ENCODE measurements at places on chromosomes 5 and 9.

- no peak for DNase-seq
These were observed 16.6 kb upstream of the MLANA start for GRCh38 chr9:5874048-5874447.

DNA sequence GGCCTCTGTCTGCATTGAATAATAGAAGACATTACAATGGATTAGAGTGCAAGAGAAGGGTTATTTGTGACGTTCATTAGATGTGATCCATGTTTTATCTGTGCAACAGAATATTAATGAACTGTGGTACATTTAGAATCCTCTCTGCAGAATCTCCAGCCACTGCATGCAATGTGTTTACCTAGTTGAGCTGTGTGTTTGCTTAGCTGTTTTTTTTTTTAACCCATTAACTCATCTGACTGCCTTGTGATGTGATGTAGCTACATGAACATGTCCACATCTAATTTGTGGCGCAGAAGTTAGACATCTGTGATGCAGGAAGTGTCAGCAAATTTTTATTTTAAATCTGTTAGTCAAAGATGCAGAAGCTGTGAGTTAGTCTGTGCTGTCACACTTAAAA lies 236.9 kb downstream of the CD180 start:
- DNase-seq: no peak

DNA sequence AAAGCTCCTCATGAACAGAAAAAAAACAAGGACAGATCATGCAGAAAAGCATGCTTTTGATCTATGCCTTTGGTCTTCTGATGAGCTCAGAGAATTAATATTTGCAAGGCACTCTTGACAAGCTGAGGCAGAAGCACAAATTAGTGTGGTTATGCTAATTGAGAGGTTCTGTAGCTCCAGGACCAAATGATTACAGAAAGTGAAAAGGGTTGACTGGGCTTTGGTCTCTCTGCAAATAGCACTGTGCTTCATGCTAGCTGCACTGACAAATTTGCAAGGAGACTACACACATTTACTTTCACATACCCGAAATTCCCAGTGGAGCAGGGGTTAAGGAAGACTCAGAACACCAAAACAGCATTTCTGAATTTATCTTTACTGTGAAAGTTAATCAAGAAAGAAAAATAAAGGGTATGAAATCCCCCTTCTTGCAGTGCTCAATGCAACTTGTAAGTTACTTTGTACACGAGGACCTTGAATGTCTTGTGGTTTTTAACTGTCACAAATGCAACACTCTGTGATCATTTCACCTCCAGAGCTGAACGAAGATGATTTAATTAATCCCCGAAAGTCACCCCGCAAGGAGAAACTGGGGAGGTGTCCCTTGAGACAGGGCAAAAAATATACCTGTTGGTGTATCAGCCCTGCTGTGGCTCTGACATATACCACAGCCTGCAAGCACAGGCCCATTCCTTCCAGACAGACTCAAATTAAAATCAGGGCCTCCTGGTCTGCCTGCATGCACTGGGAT lies 11.9 kb downstream of the RAPGEF1 start:
- no peak for DNase-seq

GRCh38 chr9:97419309-97419867 lies 7.5 kb downstream of the TDRD7 start:
- DNase-seq: no peak

DNA sequence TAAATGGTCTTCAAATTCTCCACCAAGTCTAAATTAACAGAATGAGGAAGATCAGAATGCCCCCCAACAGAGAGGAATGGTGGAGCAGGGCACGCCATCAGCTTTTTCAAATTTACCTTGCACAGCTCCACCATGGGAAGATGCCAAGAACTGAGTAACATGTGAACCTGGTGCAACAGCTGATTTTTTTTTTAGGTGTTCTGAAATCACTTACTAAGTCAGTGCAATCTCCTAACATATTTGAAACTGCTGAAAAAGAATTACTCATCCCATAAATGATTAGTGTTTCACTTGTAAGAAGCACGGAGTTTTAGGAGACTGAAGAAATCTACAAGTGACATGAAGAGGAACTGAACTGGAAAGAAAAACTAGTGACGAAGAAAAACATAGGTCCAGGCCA lies 5.1 kb downstream of the TMEM245 start:
- no peak for DNase-seq

DNA sequence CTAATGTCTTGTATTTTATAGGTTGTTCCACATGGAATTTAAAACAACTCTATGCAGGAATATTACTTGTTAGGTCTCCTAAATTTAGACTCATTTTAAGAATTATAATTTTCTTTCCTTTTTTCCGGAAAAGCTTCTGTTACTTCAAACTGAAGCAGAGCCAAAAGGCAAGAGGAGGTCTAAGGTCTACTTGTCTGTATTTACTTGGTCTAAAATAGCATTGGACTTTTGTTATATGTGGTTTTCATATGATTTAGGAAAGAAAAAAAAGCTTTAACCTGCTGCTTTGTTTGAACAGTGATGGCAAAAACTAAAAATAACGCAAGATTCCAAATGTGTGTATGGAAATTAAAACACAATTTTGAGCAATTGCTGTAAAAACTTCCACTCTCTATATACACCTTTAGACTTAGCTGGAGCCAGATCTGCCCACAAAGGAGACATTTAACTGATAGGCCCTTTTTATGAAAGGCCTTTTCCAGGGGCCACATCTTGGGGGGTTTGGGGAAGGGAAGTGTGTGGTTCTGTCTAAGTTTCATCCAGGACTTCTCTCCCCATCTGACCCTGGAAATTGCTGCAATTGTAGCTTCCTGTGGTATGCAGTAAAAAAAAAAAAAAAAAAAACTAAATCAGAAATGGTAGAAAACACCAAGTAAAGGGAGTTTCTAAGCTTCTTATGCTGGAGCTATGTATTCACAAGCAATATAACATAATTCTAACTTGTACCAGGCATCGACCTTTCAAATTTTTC lies 307.7 kb upstream of the MEF2C start:
- no peak for DNase-seq

DNA sequence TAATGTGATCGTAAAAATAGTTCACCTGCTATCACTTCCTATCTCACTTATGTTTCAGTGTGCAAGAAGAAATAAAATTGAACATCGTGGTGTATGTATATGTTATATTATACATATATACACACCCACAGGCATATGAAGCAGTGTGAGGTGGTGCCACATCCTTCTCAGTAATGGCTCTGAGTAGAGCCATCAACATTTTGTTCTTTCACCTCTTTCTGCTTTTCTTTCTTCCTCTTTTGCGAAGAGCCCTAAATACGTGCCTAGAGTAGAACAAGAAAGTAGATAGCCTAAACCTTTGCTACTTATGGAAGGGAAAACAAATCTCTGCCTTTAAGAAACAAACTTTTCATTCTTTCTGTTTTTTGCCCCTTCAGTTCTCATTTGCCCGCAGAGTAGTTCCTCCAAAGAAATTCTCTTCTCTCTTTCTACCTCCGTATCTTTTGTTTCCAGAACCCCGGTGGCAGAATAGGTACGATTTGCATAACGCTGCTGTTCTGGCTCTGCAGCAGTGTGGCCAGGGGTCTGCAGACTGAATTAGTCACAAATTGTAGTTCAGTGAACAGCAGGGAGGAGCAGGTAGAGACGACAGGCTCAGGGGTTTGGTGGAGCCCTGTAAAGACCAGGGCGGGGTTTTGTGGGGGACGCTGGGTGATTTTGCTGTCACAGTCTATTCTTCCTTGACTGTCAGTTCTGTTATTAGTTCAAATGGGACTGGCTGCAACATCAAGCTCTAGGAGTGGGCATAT lies 40.5 kb upstream of the PJA2 start:
- no peak for DNase-seq

- no peak for DNase-seq
These were observed 65.9 kb downstream of the ELL2 start for GRCh38 chr5:95895771-95896170.

DNA sequence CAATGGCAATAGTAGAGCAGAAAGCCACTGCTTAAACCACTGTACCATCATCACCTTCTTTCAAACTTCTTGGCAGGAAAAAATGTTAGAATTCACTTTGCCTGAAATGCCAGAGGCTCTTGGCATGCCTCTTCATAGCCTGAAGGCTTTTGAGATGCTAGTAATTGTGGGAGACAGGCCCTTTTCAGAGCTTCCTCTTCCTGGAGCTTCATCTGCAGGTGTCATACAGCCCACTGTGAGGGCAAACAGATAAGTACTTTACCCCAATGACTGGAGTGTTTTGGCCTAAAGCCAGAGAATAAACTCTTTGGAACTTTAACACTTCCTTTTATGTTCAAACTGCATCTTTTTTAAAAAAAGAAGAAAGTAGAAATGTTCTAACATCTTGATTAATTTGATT lies 81.3 kb upstream of the TMEM171 start:
- no peak for DNase-seq

GRCh38 chr9:86340356-86341006 lies 13.7 kb downstream of the TUT7 start:
- DNase-seq: no peak

GRCh38 chr9:96126321-96126881 lies 175.6 kb downstream of the HSD17B3 start:
- DNase-seq: no peak

GRCh38 chr5:35365758-35366157 lies 135.5 kb upstream of the PRLR start:
- no peak for DNase-seq

DNA sequence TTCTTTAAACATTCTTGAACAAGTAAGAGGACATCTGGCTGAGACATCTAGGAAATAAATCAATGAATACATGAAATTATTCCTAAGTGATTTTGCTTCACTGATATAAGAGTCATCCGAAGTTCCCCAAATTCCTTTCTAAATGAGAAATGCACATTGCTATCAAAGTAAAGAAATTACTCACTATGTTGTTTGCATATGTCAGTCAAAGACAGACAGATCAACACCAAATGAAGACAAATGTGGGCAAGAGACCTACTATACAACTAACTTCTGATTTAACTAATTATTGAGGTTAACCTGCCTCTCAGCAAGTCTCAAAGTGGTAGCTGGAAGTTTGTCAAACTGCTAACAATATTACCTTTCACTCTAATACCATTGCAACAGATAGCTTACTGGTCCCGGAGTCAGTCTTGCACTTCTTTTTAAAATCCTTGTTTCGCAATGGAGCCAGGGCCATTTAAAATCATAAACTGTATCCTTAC lies 13.2 kb downstream of the TUT7 start:
- no peak for DNase-seq

GRCh38 chr5:56176871-56177533 lies 56.1 kb downstream of the ANKRD55 start:
- no peak for DNase-seq

DNA sequence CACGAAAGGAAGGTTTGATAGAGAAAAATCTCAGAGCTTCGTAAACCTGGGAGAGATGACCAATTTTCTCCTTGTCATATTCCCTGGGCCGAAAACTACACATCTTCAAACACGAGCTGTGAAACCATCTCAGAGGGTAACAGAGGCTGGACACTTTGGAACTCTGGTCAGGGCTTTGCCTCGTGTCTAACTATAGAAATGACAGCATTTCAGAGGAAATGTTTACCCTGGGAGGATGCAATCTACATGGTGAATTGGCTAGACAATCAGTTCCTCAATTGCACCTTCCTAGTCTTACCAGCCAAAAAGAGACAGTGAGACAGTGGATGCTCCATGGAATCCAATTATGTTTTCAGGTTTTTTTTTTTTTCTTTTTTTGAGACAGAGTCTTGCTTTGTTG lies 108.6 kb upstream of the PPP1R2B start:
- no peak for DNase-seq

DNA sequence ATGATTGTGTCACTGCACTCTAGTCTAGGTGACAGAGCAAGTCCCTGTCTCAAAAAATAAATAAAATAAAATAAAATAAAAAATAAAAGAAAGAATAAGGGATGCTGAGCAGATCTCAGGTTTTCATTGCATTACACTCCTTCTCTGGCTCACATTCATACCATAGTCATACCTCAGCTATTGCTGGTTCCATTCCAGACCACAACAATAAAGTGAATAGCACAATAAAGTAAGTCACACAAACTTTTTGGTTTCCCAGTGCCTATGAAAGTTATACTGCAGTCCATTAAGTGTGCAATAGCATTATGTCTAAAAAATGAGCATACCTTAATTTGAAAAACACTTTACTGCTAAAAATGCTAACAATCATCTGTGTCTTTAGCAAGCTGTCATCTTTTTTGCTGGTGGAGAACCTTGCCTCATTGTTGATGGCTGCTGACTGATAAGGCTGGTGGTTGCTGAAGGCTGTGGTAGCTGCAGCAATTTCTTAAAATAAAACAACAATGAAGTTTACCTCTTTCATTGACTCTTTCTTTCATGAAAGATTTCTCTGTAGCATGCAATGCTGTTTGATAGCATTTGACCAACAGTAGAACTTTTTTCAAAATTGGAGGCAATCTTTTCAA lies 415.7 kb downstream of the ZNF608 start:
- no peak for DNase-seq

DNA sequence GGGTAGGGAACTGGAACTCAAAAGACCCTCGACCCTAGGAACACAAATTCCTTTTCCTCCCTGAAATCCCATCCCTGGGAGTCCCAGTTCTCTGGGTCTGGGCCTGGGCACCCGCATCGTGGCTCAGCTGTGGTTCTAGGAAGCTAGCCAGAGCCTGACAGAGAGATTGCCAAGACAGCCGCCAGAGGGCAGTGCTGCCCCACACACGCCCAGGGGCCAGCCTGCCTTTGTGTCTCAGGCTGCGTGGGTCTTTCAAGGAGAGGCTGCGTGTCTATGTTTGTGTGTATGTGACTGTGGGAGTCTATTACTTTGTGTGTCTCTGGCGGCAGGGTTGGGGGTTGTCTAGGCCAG lies 32.0 kb upstream of the TTLL11 start:
- peak; percentile 3 for DNase-seq

DNA sequence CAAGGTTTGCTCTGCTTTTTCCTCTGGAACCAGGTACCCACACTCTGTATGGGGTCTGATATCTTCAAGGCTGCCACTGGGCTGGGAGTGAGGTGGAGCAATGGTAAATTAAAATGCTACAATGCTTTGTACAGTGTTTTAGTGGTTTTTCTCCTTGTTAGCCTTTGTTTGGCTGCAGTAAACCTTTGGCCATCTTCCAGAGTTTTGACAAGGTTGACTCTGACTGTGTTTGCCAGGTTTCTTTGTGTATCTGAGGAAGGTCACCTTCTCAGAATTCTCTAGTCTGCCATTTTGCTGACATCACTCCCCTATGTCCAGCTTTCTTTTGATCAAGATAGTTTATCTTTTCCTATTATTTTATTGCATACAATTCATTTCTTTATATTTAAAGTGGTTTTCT lies 11.2 kb downstream of the SPATA31D1 start:
- no peak for DNase-seq

GRCh38 chr5:127757576-127757975 lies 54.4 kb downstream of the CCDC192 start:
- no peak for DNase-seq

- DNase-seq: no peak
These were observed 35.9 kb downstream of the SLC12A7 start for GRCh38 chr5:1075931-1076330.
